Epithelial cell of umbilical artery (primary cell): ENCODE measurements at places on chromosomes 1 and 21. TPM values are rescaled to one million over a fixed set of nuclear protein-coding genes. Genes with fewer than 3 reads are reported as not detected.

The EXTL1 gene
- under 0.01 TPM in 1 of 2 replicates, not detected in the other for total RNA-seq

The KCNK1 gene
- 5.2 and 7.5 TPM in 2 replicates for total RNA-seq

The CYP4A11 gene
- total RNA-seq: not detected in 2 replicates

The CFAP126 gene
- not detected in 2 replicates for total RNA-seq

The TPTE gene
- total RNA-seq: not detected in 2 replicates

The LEPROT gene
- total RNA-seq: 34.4 and 35.3 TPM in 2 replicates

The AMPD1 gene
- not detected in 2 replicates for total RNA-seq

The PRDM16 gene
- total RNA-seq: 1.9 and 2.7 TPM in 2 replicates

The SERPINC1 gene
- total RNA-seq: not detected in 2 replicates

The FCGR3A gene
- not detected in 2 replicates for total RNA-seq

The FCRL6 gene
- total RNA-seq: under 0.01 and 0.30 TPM in 2 replicates

The SLC9C2 gene
- 0.32 TPM in 1 of 2 replicates, not detected in the other for total RNA-seq

The PPM1J gene
- total RNA-seq: 0.61 and 1.3 TPM in 2 replicates

The CACNA1S gene
- not detected in 2 replicates for total RNA-seq

The OR6N1 gene
- total RNA-seq: not detected in 2 replicates

The SRP9 gene
- 303 and 378 TPM in 2 replicates for total RNA-seq

The TOR1AIP1 gene
- total RNA-seq: 23.7 and 29.8 TPM in 2 replicates

The LRRIQ3 gene
- 0.32 and 0.46 TPM in 2 replicates for total RNA-seq

The PTP4A2 gene
- 206 and 269 TPM in 2 replicates for total RNA-seq

The TMEM79 gene
- under 0.01 and 0.91 TPM in 2 replicates for total RNA-seq
